Suppressor macrophage treated with lipopolysaccharide for 4 hours (primary cell): ENCODE measurements at places on chromosomes 13 and 19.

DNA sequence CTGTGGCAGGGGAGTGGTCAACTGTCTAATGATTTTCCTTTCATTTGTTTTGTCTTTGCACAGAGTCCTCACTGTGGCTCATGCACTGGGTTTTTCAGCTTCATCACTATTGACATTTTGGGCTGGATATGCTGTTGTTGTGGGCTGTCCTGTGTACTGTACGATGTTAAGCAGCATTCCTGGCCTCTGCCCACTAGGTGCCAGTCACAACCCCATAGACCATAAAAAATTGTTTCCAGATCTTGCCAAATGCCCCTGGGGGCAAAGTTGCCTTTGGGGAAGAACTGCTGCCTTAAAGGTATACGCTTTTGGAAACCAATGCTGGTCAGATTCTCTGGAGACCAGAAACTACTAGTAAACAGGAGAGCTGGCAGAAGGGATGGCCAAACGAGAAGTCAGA lies 310.4 kb downstream of the SPRY2 start:
- DNase-seq: peak; percentile 30

DNA sequence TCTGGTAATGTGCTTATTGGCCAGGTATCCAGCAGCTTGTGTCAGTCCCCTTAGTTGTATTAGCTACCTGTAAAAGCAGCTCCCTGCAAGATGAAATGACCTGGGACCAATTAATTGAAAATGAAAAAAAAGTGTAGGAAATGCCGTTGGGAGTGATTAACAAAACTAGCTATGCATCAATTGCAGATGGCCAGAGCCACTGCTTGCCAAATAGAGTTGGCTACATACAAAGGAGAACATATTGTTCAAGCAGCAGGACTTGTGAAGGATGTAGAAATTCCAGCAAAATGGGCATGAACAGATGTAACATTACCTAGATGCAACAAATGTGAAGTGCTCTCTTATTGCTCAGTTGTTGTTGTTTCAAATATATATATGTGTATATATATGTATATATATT lies 300.5 kb downstream of the PCDH17 start:
- DNase-seq: no peak

DNA sequence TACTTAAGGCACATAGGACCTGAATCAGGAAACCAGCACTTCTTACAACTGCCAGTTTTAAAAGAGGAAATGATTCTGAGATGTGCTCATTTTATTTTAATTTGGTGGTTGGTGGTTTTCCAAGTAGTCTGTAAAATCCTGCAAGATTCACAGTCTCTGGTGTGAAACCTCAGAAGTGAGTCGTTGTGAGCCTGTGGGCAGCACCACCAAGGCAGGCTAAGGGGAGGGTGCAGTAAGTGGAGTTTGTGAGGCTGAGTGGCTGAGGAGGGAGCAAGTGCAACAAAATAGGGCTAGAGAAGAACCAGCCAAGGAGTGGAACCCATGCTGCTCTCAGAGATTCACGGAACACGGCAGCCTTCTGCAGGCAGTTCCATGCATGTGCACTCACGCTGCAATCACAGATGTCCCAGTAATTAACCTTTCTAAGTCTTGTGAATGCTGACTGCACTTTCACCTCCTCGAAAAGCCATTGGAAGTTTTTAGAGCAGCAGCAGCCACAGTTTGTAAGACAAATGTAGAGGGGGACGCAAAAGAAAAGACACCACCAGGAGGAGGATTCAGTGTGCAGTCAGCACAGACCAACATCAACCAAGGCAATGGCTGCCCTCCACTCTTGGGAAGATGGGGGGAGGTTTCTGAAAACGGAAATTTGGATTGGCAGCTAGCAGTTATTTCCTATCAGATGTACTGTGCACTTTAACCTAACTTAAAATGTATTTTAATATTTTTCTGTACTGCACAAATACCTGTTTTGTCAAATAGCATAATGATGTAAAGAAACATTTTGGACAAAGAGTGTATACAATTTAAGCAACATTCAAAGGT lies 44.9 kb downstream of the ESD start:
- DNase-seq: peak; percentile 71

DNA sequence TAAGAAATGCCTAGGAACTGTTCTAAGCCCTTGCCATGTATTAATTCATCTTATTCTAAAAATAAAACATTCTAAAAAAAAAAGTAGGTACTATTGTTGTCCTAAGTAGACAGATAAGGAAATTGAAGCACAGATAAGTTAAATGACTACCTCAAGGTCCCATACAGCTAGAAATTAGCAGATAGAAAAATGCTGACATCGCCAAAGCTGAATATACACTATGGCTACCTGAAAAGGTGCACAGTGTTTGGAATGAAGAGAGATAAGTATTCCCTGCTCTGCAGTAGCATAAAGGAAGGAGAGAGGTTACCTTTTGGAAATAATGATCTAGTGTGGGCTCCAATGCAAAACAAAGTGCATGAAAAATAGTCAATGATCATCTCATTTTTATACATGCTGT lies 65.3 kb downstream of the DCT start:
- no peak for DNase-seq

GRCh38 chr13:30398601-30399072 lies 23.7 kb upstream of the UBE2L5 start:
- no peak for DNase-seq

GRCh38 chr19:48461982-48462655 lies 6.7 kb downstream of the KCNJ14 start:
- no peak for DNase-seq

DNA sequence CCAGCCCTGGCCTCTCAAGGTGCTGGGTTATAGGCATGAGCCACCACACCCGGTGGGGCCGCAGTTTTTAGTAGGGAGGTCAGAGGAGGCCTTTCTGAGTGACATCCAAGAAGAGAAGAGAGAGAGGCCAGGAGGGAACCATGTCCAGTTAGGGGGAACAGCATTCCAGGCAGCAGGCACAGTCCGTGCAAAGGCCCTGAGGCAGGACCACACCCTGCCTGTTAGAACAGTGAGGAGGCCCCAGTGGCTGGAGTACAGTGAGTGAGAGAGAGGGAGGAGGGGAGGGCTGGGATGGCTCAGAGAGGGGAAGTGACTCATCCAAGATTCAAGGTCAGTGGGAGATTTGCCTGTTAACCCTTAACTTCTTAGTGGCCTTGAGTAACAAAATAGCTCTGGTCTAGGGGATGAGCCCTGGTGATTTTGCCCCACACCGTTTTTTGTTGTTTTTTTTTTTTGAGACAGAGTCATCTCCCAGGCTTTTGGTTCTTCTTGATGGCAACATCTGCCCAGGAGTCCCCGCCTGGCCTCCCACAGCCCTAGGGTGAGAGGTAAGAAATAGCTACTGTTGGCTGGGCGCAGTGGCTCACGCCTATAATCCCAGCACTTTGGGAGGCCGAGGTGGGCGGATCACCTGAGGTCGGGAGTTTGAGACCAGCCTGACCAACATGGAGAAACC lies 2.7 kb upstream of the PLIN3 start:
- peak; percentile 94 for DNase-seq

GRCh38 chr19:52896431-52897137 lies 851 bp downstream of the ZNF320 start:
- DNase-seq: peak; percentile 19

GRCh38 chr13:51068501-51068900 lies 42.6 kb downstream of the C13orf42 start:
- DNase-seq: no peak

GRCh38 chr13:19817106-19817505 lies 34.4 kb upstream of the PSPC1 start:
- no peak for DNase-seq

DNA sequence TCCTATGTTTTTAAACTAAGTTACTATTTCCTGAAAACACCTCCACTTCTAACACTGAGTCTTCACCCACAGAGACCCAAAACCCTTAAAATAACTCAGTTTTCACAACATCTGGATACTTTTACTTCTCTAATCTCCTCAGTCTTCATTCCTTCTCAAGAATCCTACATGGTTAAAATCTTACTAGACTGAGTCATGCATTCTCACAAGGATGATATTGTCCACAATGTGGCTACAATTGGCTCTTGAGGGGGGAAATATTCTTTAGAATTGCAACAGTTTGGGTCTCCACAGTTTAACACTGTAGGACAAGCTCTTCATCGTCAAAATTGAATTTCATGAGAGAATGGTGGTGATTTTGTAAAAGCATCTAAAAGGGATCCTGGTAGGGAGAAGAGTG lies 397.1 kb downstream of the SLITRK5 start:
- DNase-seq: no peak

DNA sequence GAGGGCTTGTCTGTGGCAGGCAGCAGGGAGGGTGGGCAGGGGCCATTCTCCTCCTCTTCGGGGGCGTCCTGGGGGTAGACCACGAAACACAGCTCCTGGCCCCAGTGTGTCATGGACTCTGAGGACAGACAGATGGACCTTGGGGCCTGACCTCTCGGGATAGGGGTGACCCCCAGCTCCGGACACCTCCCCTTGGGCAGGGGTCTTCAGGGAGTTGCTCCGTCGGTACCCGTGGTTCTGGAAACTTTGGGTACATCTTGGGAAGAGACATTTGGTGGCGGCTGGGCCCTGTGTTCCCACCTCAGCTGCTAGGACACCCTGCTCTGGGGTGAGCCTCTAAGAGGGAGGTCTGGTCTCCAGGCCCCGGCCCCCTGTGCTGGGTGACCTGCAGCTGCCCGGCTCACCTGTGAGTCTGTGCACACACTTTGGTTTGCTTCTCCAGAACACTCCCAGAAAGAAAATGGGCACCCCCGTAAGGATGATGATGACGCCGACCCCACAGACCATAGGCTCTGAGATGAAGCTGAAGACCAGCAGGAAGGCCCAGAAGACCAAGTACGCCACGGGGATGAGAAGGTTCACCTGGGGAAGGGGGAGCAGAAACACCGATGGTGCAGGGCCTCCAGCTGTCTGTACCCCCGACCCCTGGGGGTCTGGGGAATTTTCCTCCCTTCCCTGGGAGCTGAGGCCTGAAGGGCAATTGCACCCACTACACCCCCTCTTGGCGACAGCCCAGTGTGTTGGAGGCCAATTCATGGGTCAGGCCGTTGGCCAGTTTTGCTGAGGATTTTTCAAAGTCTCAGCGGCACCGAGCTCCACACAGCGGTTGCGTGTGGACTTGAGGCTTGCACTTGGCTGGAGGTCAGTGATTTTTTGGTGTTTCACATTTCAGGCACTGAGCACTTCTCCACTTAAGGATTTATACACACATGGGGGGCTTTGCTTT lies 15.0 kb downstream of the LRP3 start:
- no peak for DNase-seq

DNA sequence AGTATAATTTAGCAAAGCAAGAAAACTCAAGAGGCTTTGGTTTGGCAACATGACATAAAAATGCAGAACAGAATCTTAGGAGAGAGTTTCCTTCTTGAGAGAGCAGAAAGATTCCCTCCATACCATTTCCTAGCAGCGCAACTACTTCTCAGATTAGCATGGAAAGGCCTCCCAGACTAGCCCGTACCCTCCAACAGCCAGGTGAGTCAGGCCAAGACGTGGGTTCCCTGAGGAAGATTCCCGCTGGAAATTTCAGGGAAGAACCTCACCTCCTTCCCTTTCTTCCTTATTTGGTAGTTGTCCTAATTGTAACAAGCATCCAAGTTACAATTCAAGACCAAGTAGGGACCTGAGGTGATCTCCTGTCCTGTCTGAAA lies 12.3 kb downstream of the COL4A2 start:
- no peak for DNase-seq

DNA sequence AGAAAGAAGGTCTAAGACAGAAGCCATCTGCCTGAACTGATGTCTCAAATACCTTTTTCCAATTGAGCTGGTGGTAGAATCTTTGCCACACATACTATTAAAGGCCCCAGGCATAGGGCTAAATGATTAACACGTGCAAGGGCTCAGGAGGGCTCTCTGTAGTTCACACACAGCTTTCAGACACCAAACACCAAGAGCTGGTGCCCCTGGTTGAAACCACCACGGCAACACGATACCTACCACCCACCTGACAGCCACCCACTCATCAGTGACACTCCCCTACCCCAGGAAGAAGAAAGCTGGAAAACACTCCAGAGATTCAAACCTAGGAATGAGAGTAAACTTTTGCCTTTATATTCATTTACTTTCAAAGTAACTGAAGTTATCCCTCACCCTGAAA lies 26.8 kb downstream of the IRS2 start:
- DNase-seq: no peak

DNA sequence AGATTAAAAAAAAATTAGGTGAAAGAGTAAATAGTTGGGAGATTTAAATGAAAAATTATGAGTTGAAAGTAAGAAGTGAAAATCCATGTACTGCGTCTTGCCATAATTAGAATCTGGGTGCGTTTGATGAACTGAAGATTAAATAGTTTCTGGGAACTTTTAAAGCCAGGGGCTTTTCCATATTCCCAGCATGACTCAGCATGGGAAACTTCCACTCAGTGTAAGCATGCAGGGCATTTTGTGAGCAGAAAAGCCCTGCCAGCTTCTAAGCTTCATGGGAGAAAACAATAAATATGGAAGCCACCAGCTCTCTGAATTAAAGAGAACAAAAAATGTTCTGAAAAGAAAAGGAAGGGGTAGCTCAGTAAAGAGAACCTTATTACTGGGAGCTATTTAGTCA lies 62.0 kb upstream of the EDNRB start:
- DNase-seq: peak; percentile 4

DNA sequence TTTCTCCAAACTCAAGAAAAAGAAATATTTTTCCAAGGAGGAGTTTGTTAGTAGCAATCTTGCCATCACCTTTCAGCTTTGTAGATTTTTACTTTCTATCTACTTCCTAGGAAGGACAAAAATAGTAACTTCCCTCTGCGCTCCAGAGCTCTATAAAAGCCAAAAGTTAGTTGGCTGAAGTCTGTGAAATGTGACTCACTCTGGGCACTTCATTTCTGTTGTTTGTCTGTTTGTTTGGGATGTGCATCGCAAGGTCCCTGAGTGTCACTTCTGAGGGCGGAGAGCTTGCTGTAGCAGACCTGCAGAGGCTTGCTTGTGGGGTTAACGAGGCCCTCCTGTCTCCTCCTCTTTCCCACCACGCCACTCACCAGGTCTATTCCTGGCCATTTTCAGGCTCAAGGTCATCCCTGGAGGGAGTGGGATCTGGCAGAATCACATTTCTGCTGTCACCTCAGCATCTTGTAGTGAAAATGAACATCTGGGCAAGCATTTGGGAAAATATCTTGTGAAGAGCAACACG lies 307.6 kb downstream of the GPC6 start:
- DNase-seq: no peak
